Cortex of kidney (tissue), 1 donor: ENCODE measurements at places on chromosomes 6 and 20.

DNA sequence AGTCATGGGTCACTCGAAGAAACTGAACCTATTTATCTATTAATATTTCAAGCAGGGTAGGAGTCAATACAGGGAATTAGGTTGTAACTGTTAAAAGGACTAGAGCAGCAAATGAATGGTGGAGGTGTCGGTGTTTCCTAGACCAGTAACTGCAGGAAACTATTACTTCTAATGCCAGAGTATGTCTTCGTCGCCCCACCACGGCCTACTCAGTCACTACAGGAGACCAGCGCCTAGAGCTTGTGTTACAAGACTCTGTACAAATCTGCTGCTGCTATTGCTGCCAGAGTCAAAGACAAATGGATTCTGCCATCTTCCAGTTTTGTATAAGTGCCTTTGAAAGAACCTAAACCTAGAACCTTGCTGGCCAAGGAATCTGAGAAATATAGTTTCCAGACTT, 343.9 kb downstream of the SOX4 start:
- no peak for DNase-seq

DNA sequence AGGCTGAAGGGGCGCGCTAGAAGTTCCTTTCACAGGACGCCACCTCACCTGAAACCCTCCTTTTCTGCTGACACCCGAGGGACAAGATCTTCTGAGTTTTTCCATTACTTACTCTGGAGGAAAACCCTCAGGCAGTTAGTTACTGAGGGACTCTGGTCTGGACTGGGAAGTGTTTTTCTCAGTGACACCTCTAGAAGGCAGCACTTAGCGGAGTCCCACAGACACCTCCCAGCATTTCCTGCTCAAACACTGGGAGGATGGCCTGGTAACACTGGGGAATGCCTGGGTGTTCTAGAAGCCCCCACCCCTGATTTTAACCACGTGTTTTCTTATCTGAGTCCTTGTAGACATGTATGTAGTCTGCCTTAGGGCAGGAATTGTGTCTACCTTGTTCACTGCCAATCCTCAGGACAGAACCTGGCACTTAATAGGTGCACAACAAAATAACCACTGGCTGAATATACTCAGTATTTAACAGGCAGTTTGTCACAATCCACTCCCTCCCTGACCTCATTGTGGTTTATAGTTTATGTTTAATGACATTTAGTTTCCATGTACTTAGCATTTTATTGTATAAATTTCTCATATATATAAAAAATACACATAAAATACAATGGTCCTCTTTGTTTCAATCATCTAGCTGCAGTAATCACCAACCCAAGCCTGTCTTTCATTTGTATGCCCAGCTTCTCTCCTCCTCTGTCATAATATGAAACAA, 4.8 kb downstream of the GSTA3 start:
- DNase-seq: no peak

DNA sequence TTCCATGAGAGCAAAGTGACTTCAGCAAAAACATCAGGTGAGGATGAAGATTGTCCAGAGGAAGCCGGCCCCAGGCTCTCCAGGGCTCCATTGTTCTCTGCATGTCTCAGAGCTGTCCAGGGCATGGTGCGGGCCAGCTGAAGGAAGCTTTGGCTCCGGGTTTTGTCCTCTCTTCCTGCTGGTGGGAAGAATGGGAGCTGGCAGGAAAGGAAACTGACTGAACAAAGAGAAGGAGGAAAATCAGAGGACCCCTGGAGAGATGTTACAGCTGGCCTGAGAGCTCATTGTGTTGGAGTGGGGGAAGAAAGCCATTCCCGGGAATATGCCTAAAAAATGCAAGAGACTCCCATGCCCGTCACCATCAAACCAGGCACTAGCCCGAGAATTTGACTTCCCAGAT, 27.1 kb downstream of the PRND start:
- no peak for DNase-seq

DNA sequence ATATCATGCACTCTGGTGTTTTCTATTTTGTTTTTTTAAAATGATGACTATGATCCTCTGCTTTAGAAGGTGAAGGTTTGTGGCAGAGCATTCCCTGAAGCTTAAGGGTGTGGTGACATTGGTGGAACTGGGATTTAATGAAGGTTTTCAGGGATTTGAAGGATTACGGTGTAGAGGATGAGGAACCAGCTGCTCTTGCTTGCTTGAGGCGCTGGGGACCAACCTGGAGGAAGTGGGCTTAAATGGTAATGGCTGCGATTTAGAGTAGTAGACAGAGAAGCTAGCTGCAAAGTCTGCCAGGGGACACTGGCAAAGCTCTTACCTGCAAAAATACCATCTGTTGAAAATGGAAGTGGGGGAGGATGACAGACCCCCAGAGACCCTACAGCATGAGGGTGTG, 241.8 kb downstream of the CLIC5 start:
- no peak for DNase-seq

DNA sequence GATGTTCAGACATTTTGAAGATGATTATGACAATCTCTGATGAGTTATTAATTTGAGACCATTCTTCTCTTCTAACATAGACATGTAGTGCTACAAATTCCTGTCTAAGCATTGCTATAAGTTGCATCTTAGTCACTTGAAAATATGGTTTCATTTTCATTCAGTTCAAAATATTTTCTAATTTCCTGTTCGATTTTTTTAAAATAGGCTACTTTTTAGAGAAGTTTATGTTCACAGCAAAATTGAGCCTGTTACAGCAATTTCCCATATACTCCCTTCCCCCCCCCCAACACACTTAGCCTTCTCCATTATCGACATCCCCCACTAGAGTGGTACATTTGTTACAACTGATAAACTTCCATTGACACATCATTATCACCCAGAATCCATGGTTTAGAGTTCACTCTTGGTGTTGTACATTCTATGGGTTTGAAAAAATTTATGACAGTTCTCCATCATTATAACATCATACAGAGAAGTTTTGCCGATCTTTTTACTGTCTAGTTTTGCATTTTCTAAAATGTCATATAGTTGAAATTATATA, 31.2 kb downstream of the PLAGL1 start:
- no peak for DNase-seq

GRCh38 chr6:97029552-97029951, 105.0 kb downstream of the KLHL32 start:
- no peak for DNase-seq

DNA sequence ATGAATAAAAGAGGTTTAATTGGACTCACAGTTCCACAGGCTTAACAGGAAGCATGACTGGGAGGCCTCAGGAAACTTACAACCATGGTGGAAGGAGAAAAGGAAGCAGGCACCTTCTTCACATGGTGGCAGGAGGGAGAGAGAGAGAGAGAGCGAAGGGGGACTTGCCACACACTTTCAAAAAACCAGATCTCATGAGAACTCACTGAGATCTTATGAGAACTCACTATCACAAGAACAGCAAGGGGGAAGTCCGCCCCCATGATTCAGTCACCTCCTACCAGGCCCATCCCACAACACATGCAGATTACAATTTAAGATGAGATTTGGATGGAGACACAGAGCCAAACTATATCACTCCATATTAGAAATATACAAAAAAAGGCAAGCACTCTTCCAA, 6.1 kb upstream of the SIRPD start:
- no peak for DNase-seq

- DNase-seq: no peak
Measured at GRCh38 chr6:134674562-134674961, 275.3 kb downstream of the ALDH8A1 start.

- DNase-seq: no peak
Measured at GRCh38 chr20:48735112-48735511, 92.7 kb downstream of the PREX1 start.
